Suppressor macrophage (primary cell): ENCODE measurements at places on chromosomes 12 and 14.
A peak's percentile ranks its signal among the peaks of the same experiment; 100 is the strongest.

DNA sequence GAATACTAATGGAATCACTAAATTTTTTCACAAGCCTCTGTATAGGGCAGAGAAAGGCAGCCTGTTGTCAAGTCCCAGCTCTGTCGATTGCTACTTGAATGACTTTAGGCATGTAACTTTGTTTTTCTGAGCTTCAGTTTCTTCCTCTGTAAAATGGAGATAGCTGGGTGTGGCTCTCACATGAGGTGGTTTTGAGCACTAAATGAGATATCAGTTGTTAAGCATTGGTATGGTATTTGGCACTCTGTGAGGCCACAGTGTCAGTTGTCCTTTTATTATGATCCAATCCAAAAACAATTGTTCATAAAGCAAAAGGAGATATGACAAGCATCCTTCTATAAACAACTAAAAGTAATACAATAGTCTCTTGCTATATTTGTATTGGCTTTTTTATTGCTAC lies 120.6 kb downstream of the DUSP6 start:
- DNase-seq, result no peak

DNA sequence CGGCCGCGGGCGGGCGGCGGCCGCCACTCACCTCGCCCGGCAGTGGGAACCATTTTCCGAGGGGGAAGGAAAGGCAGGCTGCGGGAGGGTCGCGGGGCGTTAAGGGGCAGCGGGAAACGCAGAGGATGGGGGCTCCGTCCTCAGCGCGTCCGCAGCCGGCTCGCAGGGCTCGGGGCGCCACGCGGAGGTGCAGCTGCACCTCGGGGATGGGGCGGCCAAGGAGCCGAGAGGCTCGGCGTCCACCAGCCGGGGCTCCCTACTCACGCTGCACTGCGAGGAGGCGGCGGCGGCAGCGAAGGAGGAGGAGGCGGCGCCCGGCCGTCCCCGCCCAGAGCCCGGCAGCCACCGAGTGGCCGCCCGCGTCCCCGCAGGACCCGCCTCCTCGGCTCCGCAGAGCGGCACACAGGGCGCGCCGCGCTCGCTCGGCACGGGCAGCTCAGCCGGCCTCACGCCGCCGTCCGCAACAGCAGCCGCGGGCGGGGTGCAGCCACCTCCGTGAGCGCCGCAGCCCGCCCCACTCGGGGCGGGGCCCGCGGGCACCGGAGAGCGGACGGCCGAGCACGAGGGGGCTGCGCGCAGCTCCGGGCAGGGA lies at the start of gene ATP2B1:
ATP2B1 (minus strand) TSS at position 274 of the 592 bp plus-strand sequence. CDS start 52,952 bp downstream, outside the sequence.
- DNase-seq, result peak; percentile 96

DNA sequence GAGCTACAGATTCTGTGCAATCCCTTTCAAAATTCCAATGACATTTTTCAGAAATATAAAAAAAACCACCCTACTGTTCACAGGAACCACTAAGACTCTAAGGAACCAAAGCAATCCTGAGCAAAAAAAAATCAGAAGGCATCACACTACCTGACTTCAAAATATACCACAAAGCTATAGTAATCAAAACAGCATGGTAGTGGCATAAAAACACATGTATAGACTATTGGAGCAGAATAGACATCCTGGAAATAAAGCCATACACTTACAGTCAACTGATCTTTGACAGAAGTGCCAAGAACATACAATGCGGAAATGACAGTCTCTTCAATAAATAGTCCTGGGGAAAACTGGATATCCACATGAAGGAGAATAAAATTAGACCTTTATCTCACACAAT lies 56.5 kb downstream of the EGLN3 start:
- DNase-seq, result no peak

GRCh38 chr14:99137913-99138571 lies 134.0 kb downstream of the BCL11B start:
- no peak for DNase-seq

DNA sequence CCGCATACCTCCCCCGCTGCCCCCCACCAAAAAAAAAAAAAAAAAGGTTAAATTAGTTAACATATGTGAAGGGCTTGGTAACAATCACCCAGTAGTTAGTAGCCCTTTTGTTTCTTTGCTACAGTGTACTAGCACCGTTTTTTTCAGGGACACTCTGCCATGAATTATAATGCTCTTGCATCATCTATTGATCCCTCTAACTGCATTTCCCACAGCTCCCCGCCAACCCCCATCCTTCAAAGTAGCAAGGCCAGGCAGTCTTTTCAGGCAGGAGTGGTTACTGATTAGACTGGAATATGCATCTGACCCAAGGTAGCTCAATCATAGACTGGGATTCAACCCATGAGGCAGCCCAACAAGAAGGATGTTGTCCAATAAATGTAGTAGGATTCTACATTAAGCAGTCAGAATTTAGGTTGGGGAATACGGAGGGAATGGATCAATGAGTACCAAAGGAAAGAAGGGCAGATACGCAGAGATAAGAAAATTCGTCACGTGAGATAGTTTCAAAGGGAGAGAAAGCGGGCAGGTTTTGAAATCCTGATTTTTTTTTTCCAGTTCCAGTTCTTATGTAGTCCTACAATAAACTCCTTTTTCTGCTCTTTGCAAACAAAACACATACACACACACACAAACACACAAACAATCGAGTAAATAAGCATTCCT lies 39.8 kb upstream of the CRACR2A start:
- no peak for DNase-seq

DNA sequence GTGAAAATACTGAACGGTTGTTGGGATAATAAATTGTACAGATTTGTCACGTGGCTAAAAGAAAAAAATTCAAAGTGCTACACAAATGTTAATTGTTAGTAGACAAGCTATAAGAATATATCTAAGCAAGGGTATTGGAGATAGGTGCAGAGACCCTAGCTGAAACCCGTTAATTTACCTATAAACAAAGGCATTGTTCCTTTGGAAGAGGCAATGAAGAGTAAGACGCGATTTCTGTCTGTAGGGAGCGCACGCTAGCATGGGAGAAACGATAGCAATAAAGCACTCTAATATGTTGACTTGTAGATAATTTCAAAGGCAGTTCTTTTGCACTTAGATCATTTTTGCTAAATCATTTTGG lies 565 bp downstream of the CCDC77 start:
- DNase-seq, result peak; percentile 31

- DNase-seq, result peak; percentile 63
Observed at GRCh38 chr12:62214846-62215245, 45.4 kb upstream of the USP15 start.

DNA sequence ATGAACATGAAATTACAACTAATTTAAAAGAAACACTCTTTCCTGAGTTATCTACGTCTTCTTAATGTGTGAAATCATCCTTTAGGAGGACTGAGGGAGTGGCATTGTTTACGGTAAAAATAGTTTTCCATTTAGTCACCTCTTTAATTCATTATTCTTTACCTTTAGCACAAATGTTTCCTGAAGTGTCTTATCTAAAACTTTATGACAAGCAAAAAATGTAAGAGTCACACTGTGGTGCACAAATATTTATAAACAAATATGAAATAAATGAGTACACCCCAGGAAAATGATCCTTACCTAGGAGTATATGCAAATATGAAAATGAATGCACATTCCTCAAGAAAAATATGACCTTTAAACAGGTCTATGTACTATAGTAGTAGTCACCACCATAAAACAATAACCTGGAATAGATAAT lies 104.6 kb downstream of the PTPRR start:
- no peak for DNase-seq

DNA sequence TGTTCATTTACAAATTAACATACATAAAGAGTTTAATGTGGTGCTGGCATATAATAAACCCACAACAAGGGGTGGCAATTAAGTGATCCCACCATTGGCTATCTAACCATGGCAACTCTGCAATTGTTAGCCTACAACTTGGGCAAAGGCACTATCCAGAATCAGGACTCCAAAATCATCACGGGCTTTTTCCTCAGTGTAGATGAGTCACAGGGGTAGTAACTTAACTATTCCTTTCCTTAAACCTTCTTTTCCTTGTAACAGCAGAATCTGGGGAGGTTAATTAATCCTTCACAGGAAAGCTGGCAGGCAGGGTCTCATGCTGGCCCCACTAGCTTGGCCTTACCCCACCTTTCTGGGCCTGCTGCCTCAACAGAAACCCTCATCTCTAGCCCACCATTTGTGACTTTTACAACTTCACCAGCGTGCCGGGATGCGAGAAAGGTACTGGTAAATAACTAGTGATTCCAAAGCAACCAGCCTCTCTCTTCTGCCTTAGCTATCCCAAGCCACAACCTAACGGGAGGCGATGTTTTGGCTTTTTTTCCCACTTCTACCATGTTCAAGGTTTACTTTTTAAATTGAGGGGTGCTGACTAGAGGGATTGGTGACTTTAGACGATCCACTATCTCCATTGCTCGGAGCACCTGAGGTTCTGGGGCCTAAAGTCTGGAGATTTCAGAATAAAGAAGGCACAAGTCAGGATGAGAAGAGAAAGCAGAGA lies 744 bp downstream of the ATP5MC2 start:
- DNase-seq, result peak; percentile 18

- DNase-seq, result no peak
Observed at GRCh38 chr12:124302807-124303578, 8.1 kb downstream of the RFLNA start.
